Prostate gland (tissue), 2 donors: ENCODE measurements at places on chromosomes 2 and 18.

DNA sequence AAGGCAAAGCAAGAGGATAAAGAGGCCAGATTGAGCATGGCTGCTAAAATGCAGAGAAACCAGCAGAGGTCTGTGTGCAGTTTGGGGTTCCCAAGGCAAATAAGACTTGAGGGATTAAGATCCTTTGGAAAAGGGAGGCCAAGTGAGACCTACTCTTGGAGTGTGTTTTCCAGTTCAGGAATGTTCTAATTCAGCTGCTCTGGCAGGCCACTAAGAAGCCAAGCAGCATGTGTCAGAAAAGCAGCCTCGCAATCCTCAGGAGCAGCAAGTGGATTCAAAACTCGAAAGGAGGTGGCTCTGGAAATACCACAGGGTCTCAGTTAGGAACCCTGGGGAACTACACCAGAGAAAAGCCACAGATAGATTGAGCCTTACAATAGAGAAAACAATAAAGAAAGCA, 569.2 kb downstream of the METTL4 start:
- H3K4me3 ChIP-seq, result no peak overlapping the region
- H3K4me1 ChIP-seq, result no peaks in the 10 kb centered on the region

GRCh38 chr18:48982266-48982665, 31.5 kb upstream of the SMAD7 start:
- H3K4me1 ChIP-seq, result no peaks in the 10 kb centered on the region
- H3K27ac ChIP-seq, result no peak overlapping the region
- no peaks in the 10 kb centered on the region for H3K36me3 ChIP-seq
- no peak for DNase-seq
- H3K4me3 ChIP-seq, result no peak overlapping the region
- no peaks in the 10 kb centered on the region for H3K27me3 ChIP-seq

GRCh38 chr18:44909191-44909719, 228.6 kb downstream of the SETBP1 start:
- DNase-seq, result no peak
- H3K4me1 ChIP-seq, result peaks cover 3% of the 10 kb centered on the region
- H3K36me3 ChIP-seq, result no peaks in the 10 kb centered on the region
- H3K27me3 ChIP-seq, result no peaks in the 10 kb centered on the region

DNA sequence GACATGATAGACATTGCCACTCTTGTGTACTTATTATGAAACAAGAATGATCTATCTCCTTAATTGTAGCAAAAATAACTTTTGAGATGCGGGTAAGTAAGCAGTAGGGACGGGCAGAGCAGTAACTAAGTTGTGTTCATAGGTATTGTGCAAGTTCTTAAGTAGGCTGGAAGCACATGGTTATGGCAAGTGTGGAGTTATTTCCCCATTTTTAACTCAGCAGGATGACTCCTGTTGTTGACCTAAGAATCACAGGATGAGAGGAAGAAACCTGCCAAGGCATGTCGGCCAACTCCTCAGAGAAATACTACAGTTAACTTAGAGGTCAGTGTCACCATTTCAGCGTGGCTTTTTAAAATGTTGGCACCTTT, 51.1 kb upstream of the FN1 start:
- no peak for DNase-seq
- H3K4me3 ChIP-seq, result no peak overlapping the region
- no peaks in the 10 kb centered on the region for H3K4me1 ChIP-seq
- no peaks in the 10 kb centered on the region for H3K27me3 ChIP-seq
- H3K36me3 ChIP-seq, result no peaks in the 10 kb centered on the region

DNA sequence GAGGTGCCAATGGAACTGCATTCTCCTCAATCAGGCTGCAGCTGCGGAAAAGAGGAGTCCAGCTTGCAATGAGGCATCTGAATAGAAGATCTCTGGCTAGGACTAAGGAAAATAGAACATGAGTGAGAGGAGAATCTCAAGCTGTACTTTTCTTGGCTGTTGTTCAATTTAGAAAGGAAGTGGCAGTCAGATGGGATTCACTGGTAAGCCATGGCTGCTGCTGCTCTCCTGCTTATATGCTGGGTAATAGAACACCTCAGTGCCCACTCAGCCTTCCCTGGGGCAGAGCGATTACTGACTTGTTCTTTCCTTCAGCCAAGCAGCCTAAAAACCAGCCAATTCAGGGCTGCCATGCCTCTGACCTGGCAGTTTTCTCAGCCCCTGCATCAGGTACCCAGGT, 17.6 kb upstream of the CHST9 start:
- no peak overlapping the region for H3K27ac ChIP-seq
- H3K36me3 ChIP-seq, result no peaks in the 10 kb centered on the region
- DNase-seq, result no peak
- no peaks in the 10 kb centered on the region for H3K27me3 ChIP-seq
- no peak overlapping the region for H3K4me3 ChIP-seq
- H3K4me1 ChIP-seq, result no peaks in the 10 kb centered on the region
